ENCODE measurements at places on chromosomes 13 and 19. TPM values are rescaled to one million over a fixed set of nuclear protein-coding genes. Genes with fewer than 3 reads are reported as not detected.

GRCh38 chr19:11092181-11092538 lies 2.9 kb downstream of the LDLR start:
- DNase-seq: no peak

GRCh38 chr19:17469481-17470067 lies 750 bp upstream of the SLC27A1 start:
- peak; percentile 95 for DNase-seq

DENND1C gene
- total RNA-seq: not detected

- no peak for DNase-seq
Measured at GRCh38 chr19:19602136-19602712, 16.3 kb downstream of the PBX4 start.

SLC15A1 gene
- not detected for total RNA-seq

RNF225 gene
- total RNA-seq: not detected

DNA sequence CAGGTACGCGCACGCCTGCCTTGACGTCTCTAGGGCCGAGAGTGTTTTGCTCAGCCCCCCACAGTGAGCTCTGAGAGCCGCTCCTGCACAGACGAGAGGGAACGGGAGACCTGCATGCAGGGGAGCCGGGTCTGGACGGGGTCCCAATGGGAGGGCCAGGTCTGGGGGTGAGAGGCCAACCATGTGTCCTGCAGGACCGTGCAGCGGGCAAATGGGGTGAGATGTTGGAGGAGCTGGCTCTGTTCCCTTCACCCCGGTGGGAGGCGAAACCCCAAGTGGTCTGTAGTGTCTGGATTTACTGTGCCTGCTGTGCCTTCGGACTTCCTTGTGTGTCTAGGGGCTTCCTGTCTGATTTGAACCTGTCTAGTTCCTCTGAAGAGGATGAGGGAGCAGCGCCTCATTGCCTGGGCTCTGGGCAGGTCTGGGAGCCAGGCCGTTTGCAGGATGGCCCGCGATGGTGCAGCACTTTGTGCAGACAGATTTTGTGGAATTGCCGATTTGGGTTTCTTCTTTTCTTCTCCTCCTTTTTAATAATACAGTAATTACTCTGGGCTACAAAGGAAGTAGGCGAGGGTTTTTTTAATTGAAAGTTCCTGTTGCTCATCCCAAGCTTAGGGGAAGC lies 2.1 kb downstream of the CSNK1G2 start:
- DNase-seq: no peak

RETN gene
- not detected for total RNA-seq

DNA sequence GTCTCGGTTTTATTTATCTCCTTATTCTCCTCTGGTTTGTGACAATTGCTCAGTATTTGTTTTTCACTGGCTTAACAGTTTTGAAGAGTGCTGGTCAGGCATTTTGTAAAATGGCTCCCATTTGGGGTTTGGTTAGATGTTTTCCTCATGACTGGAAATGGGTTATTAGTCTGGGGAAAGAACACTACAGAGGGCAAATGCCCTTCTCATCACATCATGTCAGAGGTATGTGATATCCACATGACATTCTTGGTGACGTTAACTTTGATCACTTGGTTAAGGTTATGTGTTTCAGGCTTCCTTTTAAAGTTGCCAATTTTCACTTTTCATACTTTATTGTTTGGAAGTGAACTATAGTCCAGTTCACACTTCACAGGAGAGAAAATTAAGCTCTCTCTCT lies 74.8 kb upstream of the KLHL1 start:
- DNase-seq: no peak

DNA sequence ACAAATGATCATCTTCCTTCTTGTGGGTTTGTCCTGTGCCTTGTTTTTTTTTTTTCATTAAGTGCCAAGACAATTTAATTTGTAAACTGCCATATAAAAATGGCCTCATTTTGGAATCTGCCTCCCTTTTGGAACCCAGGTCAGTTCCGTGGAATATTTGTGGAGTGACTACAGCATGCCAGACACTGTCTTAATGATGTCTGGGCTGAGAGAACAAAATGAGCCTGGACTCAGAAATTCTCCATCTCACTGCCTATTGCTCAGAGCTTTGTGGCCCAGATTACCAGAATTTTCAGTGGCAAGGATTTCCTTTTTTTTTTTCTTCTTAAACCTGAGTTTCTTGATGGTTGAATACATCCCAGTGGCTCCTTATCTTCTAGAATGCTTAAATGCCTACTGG lies 340.6 kb downstream of the ENOX1 start:
- DNase-seq: no peak

TNNT1 gene
- not detected for total RNA-seq

EPS8L1 gene
- 4.5 TPM for total RNA-seq

GRCh38 chr19:4576016-4576933 lies 16.8 kb upstream of the SEMA6B start:
- DNase-seq: peak; percentile 92

DNA sequence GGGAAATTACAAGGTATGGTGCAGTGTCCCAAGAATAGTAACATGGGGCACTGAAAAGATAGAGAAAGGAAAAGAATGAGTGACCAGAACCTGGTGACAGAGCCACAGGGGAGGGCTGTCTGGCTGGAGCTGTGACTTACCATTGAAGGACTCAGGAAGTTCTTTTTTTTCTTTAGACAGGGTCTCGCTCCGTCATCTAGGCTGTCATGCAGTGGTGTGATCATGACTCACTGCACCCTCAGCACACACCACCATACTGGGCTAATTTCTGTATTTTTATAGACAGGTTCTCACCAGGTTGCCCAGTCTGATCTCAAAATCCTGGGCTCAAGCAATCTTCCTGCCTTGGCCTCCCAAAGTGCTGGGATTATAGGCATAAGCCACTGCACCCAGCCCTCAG lies 8.8 kb upstream of the CPB2 start:
- no peak for DNase-seq

Data from osteocyte (in vitro differentiated cells).